ENCODE measurements at places on chromosomes 7 and 10.

DNA sequence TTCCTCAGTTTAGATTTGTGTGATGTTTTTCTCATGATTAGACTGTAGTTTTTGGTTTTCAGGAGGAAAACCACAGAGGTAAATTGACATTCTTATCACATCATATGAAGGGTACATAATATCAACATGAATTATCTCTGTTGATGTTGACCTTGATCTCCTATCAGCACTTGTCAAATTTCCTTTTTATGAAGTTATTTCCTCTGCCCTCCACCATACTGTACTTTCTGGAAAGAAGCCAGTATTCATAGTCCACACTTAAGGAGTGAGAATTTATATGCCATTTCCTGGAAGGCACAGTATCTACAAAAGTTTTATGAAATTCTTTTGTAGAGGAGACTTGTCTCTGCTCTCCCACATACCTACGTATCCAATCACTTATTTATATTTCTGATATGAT lies 807.2 kb upstream of the MBL2 start:
- DNase-seq = no peak

- no peak for DNase-seq
These were observed 104.1 kb downstream of the THSD7A start for GRCh38 chr7:11727864-11728263.

DNA sequence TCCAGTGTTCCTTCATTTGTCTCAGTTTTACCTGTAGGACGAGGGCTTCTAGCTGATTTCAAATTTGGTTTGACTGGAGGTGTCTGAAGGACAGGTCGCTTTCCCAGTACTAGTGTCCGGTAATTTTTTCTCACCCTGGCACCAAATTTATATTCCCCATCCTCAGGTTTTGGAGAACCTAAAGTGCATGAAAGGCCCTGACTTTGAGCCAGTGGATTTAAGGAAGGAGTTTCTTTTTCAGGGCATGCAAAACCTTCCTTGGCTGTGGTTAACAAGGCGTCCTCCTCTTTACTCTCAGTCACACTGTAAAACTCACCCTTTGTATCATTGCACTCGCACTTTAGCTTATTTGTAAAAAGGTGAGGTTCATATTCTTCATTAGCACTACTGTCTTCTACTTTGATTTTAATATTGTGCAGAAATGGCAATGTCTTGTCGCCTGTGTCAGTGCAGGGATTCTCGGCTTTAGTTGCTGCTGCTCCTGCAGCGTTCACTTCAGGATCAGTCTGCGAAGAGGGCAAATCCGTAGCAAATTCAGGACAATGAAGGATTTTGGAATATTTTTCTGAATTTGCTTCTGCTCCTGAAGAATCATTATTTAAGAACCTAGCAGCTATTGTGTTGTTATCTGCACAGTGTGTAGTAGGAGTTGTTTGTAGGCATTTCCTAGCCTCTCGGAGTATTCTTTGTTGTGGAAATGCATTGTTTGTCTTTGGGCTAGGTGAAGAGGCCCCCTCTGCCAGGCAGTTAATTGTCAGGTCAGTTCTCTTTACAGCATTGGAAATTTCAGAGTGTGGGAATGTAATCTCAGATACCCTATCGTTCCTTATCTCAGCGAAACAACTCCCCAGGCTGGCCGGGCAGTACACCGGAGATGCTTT lies 9.9 kb downstream of the SKIDA1 start:
- DNase-seq = no peak

DNA sequence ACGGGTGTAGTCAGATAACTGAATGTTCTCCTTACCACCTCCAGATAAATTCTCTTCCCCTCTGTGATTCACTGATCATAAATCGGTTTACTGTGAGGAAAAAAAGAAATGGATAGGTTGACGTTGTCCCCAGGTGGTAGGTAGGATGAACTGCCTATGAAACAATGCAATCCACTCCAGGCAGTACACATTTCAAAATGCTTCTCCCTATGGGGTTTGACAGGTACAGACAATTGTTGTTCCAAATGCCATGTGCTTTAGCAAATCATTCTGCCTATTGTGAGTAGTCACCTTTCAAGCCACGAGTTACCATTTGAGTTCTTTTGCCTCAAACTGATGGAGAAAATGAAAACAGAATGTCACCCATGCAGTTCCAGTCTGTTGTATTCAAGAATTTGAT lies 21.8 kb downstream of the VIM start:
- DNase-seq = no peak

- no peak for DNase-seq
These were observed 202.4 kb downstream of the BICC1 start for GRCh38 chr10:58715061-58715460.

- DNase-seq = no peak
These were observed 71.0 kb upstream of the STK17A start for GRCh38 chr7:43511769-43512515.

GRCh38 chr10:3681642-3682554 lies 103.1 kb downstream of the KLF6 start:
- peak; percentile 3 for DNase-seq

GRCh38 chr7:101858437-101859385 lies 41.3 kb downstream of the CUX1 start:
- no peak for DNase-seq

DNA sequence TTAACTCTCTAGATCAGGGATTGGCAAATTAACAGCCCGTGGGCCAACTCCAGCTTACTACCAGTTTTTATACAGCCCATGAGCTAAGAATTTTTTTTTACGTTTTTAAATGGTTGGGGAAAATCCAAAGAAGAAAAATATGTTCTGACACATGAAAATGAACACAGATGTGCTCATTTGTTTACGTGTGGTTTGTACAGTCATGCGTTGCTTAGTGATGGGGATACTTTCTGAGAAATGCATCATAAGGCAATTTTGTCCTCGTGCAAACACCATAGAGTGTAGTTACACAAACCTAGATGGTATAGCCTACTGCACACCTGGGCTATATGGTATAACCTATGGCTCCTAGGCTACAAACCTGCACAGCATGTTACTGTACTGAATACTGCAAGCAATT lies 8.3 kb upstream of the SMKR1 start:
- DNase-seq = no peak

All from neural crest cell (in vitro differentiated cells).